Stimulated activated CD4-positive, alpha-beta T cell treated with anti-CD3 and anti-CD28 coated beads, Interleukin-1b, Interleukin-23, amount 100 ng/mL, for 1 hour (primary cell): ENCODE measurements at places on chromosomes 12 and 14.

DNA sequence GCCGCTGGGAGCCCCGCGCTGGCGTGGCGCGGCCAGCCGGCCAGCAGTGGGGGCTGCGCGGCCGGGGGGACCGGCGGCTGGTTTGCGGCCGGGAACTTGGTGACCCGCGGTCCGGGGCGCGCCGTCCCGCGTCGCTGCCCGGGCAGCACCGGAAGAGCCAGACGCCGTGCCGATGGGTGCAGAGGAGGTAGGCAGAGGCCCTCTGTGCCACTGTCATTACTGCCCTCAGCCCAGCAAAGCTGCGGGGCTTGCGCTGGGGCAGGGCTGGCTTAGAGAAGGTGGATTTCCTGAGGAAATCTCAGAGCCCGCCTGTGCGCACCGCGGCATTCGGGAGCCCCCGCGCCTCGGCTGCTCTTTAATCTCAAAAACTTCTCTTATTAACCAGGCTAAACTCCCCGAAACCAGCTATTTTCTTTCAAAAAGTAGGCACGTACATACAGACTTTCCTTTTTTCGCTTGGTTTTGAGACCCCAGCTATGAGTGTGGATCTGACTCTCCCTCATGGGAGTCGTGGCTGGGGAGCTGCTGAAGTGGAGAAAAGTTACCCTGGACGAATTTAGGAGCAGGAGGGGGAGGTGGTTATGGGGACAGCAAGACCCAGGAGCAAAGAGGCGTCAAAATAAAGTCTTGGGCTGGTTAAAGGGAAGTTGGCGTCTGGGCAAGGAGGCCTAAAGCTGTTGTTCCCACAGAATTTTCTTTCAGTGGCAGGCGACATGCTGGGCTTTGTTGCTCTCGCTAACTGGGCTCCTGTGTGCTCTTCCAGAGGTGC lies 802 bp downstream of the SUSD6 start:
- DNase-seq: no peak

- DNase-seq: no peak
Observed at GRCh38 chr12:131021154-131021541, 67.4 kb downstream of the ADGRD1 start.

DNA sequence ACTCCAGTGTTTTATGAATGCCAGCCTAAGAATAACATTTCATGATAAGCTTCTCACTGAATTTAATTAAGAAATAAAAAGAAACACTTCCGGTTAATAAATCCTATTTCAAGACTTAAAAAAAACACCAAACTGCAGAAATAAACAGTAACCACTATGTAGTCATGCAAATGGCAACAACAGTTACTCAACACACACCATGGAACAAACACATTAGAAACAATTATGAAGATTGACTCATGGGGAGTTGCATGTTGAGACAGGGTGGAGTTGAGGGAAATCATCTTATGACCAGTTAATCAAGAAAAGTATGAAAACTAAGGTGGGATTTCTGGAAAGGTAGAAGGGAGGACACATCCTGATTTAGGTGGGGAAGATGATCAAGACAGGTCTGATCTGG lies 52.7 kb downstream of the PLBD1 start:
- no peak for DNase-seq

DNA sequence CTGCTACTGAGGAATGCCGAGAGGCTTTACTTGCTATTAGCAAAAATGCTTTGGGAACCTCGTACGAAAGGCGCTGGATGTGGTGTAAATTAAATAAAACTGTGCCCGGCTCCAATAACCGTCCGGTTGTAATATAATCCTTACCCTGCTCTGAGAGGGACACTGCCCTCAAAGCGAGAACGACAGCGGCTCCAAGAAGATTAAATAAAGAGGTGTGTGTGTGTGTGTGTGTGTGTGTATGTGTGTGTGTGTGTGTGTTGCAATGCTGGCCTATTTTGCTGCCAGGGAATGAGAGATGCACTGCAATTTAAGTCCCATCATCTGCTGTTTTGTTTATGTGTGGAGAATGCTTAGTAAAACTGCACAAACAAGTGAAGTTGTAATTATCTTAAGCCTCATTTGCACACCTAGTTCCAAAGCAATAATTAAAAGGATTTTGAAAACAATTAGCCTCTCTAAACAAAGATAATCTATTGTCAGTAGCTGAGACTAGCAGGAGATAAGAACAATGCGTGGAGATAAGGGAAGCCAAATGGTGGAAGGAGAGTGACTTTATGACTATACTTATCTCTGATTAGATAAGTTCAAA lies 1.2 kb upstream of the SIX1 start:
- no peak for DNase-seq

- no peak for DNase-seq
Observed at GRCh38 chr14:89493877-89494634, 77.0 kb upstream of the FOXN3 start.

GRCh38 chr12:76766161-76766560 lies 2.2 kb downstream of the ZDHHC17 start:
- DNase-seq: no peak

GRCh38 chr14:31968107-31968810 lies 108.8 kb upstream of the ARHGAP5 start:
- DNase-seq: no peak

- no peak for DNase-seq
Observed at GRCh38 chr14:44438221-44438620, 68.9 kb downstream of the FSCB start.

DNA sequence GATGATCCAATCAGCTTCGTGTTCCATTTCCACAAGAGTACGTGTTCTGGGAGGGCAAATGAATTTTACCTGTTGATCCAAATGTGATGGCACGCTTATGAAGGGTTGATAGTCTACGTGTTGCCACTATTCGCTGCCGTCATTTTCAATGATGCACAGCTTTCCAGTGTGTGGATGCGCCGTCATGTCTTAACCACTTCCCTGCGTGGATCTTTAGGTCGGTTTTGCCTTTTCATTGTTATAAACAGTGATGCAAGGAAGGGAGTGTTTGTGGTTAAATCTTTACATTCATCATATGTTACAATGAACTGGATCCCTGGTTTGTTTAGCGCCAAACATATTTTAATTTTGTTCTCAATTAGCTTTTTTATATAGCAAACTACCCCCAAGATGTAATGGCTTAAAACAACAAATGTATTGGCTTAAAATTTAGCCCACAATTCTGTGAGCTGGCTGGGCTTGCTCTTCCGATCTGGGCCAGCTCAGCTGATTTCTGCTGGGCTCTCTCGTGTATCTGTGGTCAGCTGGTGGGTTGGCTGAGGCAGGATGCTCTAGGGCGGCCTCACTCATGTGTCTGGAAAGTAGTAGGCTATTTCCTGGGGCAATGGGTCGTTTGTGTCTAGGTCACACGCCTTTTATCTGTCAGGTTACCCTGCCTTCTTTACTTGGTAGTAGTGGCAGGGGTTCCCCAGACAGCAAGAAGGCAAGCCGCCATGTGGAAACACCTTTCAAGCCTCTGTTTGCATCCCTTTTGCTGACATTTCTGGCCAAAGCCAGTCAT lies 176.7 kb downstream of the CRADD start:
- no peak for DNase-seq

- no peak for DNase-seq
Observed at GRCh38 chr12:90331262-90331661, 622.6 kb upstream of the ATP2B1 start.

- DNase-seq: no peak
Observed at GRCh38 chr14:69349091-69349777, 48.9 kb downstream of the ERH start.

GRCh38 chr14:64202716-64203115 lies 91.5 kb downstream of the ESR2 start:
- no peak for DNase-seq

- no peak for DNase-seq
Observed at GRCh38 chr12:1790444-1790843, 29.9 kb upstream of the LRTM2 start.

DNA sequence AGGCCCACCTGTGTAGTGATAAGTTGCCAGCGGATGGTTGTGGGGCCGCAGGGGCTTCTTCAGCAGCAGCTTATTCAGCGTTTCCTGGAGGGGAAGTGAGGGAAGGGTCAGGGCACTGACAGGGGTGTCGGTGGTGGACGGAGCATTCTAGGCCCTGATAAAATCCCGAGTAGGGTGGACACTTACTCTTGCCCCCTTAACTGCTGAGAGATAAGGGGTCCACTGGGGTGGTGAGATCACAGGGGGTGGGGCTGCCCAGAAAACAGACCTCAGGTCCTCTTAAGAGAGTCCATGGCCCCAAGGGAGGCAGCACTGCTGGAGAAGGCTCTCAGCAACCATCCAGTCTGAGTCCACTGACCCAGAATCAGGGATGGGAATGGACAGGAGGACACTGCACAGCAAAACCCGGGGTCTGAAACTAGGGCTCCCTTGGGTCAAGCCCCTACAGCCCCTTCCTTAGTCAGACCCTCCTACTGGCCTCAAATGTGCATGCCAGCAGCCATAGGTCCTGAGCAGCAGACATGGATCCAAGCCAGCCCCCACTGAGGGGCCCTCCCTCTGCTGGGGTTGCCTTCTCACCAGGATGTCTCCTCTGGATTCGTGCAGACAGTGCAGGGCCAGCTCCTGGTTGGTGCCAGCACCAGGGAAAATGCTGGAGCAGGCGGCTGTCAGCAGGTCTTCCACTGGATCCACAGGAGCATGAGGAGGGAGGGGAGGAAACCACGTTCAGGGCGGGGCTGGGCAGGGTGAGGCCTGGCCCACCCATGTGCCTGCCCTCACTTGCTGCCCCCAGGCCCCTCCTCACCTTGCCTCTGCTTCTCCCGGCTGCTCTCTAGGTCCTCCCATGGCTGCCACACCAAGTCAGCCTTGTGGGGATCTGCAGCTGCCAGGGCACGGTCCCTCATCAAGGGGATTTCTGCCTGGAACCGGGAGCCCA lies 12.1 kb upstream of the PNMA1 start:
- DNase-seq: no peak

- no peak for DNase-seq
Observed at GRCh38 chr12:52618216-52618615, at the start of gene KRT73. TSS of gene KRT73 (minus strand) at chr12:52618559. CDS start at chr12:52618524, 35 bp downstream.

GRCh38 chr12:58086006-58086405 lies 144.6 kb downstream of the ATP23 start:
- DNase-seq: no peak

- DNase-seq: no peak
Observed at GRCh38 chr12:30878024-30878423, 48.5 kb upstream of the TSPAN11 start.

DNA sequence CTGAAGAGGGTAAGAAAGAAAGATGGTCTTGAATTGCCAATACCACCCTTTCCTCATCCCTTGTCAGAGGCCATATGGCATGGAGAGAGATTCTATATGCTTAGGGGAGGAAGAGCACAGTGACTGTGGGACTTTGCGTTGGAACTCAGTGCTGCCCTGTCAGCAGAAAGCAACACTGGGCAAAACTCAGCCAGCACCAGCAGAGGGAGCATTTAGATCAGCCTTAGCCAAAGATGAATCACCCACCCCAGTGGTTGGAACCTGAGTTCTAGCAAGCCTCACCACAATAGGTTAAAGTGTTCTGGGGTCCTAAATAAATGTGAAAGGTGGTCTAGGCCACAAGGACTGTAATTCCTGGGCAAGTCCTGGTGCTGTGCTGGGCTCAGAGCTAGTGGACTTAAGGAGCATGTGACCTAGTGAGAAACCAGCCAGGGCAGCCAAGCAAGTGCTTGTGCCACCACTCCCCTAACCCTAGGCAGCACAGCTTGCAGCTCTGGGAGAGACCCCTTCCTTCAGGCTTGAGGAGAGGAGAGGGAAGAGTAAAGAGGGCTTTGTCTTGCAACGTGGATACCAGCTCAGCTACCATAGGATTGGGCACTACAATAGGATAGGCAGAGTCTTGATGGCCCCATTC lies 11.4 kb upstream of the BCAT1 start:
- peak; percentile 4 for DNase-seq

- no peak for DNase-seq
Observed at GRCh38 chr12:26157001-26157400, 32.2 kb upstream of the BHLHE41 start.

DNA sequence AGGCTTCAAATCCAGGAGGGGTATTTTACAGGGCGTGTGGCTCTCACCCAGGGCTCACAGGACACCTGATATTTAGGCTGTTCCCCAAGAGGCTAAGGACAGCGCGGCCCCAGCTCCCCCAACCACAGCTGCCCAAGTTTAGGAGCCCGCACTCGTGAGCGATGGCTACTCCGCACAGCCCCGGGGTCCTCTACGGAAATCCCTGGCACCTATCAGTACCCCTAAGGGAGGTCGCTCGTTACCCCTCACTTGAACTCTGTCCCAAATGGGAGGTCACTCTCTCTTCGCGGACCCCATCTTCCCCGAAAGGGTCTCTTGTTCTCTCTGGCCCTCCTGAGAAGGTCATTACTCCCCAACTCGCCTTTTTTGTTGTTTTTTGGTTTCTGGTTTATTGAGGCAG lies 708 bp upstream of the P2RX4 start:
- no peak for DNase-seq

DNA sequence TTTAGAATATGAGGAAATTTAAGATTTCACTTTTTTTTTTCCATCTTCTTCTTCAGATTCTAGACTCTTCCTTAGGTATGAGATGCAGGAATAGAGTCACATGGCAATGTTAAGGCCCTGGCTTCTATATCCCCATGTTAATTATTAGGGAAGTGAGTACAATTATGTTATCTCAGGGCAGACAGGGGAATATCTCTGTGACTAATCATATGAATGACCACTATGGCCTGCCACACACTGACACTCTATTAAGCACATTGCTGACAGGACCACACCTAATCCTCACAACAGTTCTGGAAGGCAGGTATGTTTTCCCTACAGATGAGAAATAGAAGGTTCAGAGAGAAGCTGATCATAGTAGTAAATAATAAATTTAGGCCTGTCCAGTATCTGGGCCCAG lies 69.4 kb upstream of the PTPRQ start:
- no peak for DNase-seq

DNA sequence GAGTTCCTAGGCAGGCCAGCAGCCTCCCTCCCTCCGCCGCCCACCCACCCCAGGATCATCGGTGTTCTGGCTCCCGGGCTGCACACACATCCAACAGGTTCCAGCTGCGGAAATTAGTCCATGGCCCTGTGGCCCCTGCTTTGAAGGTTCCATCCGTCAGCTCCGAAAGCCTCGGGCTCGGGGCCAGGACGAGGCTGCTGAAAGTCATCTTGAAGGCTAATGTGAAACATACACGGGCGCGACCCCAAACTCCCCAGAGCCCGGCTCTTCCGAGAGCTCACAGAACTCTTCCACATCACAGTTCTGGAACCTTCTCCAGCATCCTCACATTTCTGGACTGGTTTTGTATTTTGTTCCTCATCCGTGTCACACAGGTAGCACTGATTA lies 19.8 kb downstream of the KDM2B start:
- no peak for DNase-seq

- DNase-seq: no peak
Observed at GRCh38 chr14:65866448-65866847, 453.9 kb downstream of the FUT8 start.

DNA sequence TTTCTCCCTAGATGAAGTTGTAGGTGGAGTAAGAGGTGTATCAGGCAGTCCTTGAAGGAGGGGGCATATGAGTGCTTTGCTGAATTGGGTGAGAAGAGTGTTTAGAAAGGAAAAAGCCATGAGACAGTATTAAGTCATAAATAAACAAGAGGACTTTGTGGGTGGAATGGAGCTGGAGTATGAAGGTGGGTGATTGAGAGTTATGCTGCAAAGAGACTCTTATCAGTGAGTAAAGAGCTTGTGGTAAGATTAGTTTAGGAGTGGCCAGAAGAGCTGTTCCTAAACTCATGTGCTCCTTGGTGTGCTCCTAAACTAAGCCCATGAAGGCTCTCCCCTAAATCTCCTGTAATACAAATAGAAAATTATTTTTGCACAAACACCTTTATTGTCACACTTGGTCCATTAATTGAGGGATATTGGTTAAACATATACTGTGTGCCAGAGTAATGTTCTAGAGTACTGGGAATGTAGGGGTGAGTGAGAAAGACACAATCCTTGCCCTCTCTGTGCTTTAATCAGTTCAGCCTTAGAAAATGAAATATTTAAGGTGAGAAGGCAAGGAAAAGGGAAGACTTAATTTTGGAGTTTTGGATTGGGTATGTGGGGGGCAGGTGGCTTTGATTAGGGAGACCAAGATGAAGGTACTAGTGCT lies 9.8 kb downstream of the CHPT1 start:
- DNase-seq: no peak
